ENCODE measurements at places on chromosomes 4 and X. TPM values are rescaled to one million over a fixed set of nuclear protein-coding genes. Genes with fewer than 3 reads are reported as not detected.

The IL1RAPL1 gene
- 6.0 TPM for total RNA-seq

The ADH1C gene
- 1.4 TPM for total RNA-seq

The CLIC2 gene
- total RNA-seq, result 12.6 TPM

The TACC3 gene
- 3.2 TPM for total RNA-seq

All from fibroblast of the aortic adventitia (primary cell).